ENCODE measurements at places on chromosomes 13 and 19. TPM values are rescaled to one million over a fixed set of nuclear protein-coding genes. Genes with fewer than 3 reads are reported as not detected.

The ZNF626 gene
- 28.4 TPM for total RNA-seq

The CYP2A6 gene
- total RNA-seq = not detected

The RASIP1 gene
- total RNA-seq = 9.3 TPM

The CA11 gene
- 53.0 TPM for total RNA-seq

The ZNF345 gene
- total RNA-seq = 5.1 TPM
